ENCODE measurements at places on chromosomes 4 and X.

DNA sequence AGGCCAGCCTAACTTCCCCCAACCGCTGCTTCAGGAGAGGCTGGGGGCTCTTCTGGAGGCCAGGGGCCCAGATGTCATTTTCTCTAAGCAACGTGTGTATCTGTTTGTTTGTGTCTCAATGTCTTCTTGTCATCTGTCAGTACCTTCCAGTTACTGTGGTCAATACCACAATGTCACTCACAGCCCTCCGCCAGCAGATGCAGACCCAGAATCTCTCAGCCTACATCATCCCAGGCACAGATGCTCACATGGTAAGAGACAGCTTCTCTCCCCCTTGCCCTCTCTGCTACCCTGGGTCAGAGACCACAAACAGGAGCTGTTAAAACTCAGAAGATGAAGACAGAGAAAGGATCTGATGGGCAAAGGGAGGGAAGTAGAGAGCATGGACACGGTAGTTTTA, 5.0 kb downstream of the XPNPEP2 start:
- no peak for DNase-seq

GRCh38 chrX:72572248-72573157, at the start of gene HDAC8:
TSS of gene HDAC8 (minus strand) at chrX:72572843. CDS start at chrX:72572761, 82 bp downstream.
- DNase-seq = no peak

- no peak for DNase-seq
These were observed 18.4 kb upstream of the TRPC5OS start for GRCh38 chrX:111857534-111858060.

GRCh38 chr4:78732332-78733104, 43.6 kb upstream of the BMP2K start:
- no peak for DNase-seq

DNA sequence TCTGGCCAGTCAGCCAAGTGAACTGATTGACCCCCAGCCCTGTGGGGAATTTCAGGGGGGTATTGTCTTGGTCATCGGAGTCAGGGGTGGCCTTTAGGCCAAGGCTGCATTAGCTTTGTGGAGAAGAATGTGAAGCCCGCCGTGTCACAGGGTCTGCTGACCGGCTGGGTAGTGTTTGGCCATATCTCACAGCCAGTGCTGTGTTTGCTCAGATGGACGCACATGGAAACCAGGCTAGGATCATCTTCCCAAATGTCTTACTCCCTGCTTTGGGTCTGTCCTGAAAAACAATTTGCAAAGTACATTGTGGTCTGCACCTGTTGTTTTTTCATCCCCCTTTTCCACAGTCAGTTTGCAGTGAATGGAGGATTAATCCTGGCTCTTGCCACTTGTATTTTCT, 13.0 kb downstream of the TMEM164 start:
- no peak for DNase-seq

- no peak for DNase-seq
These were observed 106.2 kb downstream of the CCNG2 start for GRCh38 chr4:77263247-77263646.

DNA sequence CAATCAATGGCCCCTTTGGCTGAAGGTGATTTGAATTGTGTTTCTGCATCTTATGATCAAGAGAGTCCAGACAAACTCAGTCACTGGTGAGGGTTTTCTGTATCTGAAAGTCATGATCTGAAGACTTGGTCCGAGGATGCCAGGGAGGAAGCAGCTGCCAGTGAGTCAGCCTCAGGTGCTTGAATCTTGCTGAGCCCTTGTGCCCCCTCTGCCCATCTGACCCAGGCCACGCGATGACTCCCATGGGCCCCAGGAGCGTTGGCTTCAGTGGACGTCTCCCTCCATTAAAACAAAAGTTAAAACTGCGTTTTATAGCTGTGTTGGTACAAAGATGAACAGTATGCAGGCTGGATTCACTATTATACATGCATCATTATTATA, 62.0 kb downstream of the HTRA3 start:
- no peak for DNase-seq

- DNase-seq = no peak
These were observed 970.8 kb upstream of the TENM3 start for GRCh38 chr4:181272422-181272821.

GRCh38 chr4:3363411-3364141, 70.8 kb downstream of the RGS12 start:
- DNase-seq = no peak

GRCh38 chrX:88944661-88945060, 197.6 kb downstream of the CPXCR1 start:
- no peak for DNase-seq

- no peak for DNase-seq
These were observed 284.0 kb downstream of the BCOR start for GRCh38 chrX:39813631-39814277.

DNA sequence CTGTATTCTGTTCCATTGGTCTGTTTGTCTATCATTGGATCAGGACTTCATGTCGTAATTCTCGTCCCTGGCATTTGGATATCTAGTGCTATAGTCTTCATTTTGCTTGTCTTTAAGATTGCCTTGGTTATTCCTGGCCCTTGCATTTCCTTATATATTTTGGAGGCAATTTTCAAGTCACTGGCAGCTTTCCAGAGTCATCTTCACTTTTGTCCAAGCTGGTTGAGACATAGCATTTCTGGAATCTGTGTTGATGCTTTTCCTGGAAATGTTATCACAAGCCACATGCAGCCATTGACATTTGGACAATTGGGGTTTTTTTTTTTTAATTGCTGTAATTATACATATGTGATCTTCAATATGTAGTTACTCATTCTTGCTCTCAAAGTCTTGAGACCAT, 45.2 kb upstream of the HGFAC start:
- no peak for DNase-seq

- DNase-seq = no peak
These were observed 468.8 kb downstream of the BCOR start for GRCh38 chrX:39629001-39629400.

DNA sequence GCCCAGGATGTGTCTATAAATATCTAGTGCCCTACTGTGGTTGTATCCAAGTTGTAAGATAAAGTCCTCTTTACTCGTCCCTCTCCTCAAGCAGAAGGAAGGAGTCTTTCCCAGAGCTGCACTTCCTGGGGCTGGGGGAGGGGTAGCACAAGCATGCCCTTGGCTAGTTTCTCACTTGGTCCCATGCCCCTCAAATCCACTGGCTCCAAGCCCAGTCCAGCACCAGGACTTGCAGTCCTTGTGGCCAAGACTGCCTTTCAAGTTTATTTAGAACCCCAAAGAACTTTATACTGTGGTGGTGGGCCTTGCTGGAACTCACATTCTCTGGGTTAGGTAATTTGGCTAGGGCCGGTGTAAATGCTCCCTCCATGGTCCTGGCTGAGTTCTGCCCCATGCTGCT, 43.2 kb upstream of the SLC10A4 start:
- no peak for DNase-seq

GRCh38 chr4:108429662-108430061, 190.7 kb upstream of the RPL34 start:
- no peak for DNase-seq

GRCh38 chr4:92060333-92060732, 243.4 kb upstream of the GRID2 start:
- DNase-seq = no peak

DNA sequence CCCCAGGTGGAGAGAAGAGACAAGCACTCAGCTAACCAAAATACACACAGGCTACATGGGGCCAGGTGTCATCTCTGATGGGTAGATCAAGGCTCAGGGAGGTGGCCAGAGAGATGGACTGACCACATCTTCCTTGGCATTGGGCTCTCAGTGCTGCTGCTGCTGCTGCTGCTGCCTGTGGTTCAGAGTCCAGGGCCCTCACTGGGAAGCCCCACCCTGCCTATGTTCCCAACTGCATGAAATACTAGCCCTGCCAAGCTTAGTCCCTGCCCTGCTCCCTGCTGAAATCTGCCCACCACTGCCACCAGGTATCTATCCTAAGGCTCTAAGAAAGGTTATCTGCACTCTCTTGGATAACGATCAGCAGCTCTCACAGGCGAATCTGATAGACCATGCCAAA, 118.7 kb downstream of the EFHC2 start:
- DNase-seq = no peak

DNA sequence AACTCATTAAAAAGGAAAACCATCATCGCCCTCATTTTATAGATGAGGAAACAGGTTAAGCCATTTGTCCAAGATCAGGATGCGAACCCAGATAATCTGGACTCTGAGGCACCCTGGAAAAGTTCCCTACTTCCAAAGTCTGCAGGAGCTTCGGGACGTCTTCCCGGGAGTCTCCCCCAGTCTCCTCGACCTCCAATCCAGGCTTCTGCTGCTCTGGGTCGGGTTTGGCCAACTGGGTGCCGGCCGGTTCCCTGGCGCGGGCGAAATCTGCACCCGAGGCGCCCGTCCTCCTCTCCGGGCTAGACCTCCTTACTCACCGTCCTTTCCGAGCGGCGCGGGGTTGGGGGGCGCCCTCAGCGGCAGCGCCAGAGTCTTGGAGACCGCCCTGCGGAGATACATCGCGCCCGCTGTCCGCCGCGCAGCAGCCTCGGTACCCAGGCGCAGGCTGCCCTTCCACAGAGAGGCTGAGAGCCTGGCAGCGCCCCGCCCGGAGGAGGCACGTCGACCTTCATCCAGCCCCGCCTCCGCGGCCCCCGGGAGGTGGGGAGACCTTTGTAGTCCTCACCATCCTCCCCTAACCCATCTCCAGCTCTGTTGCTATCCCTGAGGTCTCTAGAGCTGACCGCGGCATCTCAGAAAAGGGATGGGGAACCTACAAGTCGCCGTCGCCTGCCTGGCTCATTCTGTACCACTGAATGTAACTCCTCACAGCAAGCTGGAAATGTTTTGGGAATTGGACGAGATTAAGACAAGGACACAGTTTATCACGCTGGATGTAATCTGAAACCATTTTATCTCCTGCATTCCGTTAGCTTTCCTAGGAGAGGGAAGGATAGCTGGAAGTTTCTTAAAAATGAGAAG, at the start of gene MGARP:
Gene MGARP, minus strand, starts transcription at position 466 of the 861 bp plus-strand sequence. Its CDS starts 67 bp downstream, at position 399.
- peak; percentile 20 for DNase-seq

DNA sequence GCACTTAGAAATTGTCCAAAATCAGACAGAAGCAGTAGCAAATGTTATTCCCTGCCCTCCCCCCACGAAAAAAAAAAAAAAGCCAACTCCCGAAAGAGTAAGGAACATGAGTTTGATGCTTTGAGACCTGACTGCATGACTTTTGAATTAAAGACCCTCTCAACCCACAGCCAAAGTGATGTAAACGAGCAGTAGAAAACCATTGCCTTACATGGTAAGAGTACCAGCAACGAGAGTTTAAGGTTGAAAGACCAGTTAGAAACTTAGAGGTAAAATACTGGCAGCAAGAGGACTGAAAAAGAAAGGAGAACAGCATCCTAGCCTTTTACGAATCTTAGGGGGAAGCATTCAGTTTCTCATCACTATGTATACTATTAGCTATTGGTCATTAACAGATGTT, 10.0 kb upstream of the ANXA10 start:
- DNase-seq = no peak

GRCh38 chr4:68368691-68369131, 18.8 kb upstream of the YTHDC1 start:
- DNase-seq = no peak

- DNase-seq = no peak
These were observed 64.7 kb downstream of the RBM47 start for GRCh38 chr4:40564815-40565483.

DNA sequence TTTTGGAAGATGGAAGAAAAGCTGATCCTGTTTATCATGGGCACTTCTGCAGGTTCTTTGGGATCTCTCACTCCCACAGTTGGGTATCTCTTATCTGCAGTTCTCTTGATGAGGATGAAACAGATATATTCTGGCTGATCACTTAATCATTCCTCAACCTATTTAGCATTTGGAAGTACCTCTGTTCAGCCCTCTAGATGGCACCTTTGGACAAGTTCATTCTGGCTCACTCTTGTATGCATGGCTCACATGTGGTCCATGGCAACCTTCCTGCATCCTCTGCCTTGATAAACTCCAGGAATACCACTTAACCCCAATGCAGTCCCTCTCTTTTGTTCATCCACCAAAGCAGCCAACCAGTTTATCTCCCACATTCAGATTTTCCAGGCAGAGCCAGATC, 74.2 kb downstream of the SMARCA5 start:
- DNase-seq = no peak

GRCh38 chr4:76253511-76253910, 2.0 kb downstream of the FAM47E start:
- DNase-seq = no peak

DNA sequence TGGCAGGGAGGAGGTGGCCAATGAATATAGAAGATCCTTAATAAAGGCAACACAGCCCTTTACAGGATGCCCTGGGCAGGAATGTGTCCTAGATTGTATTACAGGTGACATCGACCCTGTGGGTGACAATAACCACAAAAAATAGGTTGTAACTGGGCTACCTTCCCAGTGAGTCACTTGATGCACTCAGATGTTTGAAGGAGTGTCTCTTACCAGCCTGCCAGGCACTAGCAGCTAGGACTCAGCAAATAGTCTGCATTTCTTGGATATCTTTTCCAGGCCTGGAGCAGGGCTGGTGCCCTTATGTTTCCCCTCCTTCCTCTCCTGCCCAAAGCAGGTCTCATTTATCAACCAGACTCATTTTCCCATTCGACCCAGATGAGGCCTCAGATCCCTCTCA, 50.9 kb upstream of the TMEM164 start:
- DNase-seq = no peak

DNA sequence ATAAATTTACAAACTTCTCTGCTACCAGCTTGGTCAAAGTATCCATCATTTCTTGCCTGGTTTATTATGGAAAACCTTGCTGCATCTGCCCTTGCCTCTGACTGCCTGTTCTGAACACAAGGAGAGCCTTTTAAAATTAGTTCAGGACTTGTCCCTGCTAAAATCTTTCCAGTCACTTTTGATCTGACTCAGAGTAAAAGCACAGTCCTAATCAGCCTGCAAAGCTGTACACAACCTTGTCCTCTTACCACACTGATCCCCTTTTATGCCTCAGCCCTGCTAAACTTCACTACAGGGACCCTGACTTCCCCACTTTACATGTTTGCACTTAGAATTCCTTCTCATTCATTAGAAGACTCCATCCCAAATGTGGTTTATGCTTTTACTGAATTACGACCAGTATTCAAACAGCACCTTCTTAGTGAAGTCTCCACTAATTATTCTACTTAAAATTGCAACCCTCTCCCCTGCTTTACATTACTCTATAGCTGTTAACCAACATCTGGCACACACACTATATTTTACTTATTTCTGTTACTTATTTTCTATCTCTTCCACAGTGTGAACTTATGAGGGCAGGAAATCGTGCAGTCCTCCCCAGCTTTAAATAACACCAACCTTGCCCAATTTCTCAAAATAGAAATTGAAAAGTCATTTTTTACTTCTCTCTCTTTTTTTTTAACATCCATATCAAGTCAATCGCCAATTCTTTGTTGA, 6.3 kb downstream of the GABRA4 start:
- no peak for DNase-seq

DNA sequence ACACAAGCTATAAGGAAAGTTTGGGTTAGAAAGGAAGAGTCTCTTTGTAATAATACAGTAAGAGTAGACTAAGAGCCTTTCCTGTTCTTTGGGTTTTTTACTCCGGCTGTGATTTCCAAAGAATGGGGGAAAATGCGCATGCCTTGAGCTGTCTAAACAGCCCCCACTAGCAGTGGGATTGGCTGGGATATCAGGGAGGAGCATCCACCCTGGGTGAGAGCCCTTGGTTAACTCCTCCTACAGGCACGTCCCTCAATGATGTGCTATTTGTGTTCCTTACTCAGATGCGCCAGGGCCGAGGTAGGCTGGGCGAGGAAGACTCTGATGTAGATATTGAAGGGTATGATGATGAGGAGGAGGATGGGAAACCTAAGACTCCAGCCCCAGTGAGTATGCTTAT, 74.0 kb upstream of the OGT start:
- DNase-seq = no peak

Data from stimulated activated CD4-positive, alpha-beta T cell treated with anti-CD3 and anti-CD28 coated beads, TNF-alpha, amount 100 ng/mL, for 48 hours (primary cell).